ENCODE measurements at places on chromosomes 2 and 18.

GRCh38 chr2:85405201-85406059, 4.7 kb downstream of the CAPG start:
- no peak for DNase-seq

DNA sequence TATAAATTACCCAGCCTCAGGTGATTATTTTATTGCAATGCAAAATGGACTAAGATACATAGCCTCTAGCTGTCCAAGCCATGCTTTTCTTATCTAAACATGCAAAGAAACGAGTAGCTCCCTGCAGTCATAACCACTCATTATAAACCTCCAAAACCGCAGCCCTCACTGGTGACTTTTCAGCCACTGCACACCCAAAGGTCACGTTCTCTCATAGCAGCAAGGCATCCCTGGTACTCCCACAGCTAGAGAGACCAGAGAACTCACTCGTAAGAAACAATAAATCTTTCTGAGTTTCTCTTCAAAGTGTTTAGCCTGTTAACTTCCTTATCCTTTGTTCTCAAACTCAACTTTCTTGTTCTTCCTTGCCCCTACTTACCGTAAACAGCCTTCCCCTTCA, 28.5 kb upstream of the RALBP1 start:
- no peak for DNase-seq

DNA sequence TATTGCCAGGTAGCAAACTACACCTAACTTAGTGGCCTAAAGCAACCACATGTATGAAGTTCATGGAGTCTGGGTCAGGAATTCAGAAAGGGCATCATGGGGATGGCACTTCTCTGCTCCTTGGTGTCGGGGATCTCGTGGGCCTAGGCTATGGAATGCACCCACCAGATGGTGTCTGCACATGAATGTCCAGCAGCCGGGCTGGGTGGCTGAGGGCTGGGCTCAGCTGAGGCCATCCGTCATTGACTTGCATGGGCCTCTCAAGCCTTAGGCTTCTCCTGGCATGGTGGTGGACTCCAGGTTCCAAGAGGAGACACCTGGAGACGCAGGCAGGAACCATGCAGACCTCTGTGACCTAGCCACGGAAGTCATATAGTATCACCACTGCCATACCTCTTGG, 26.0 kb upstream of the RPL31 start:
- DNase-seq, result no peak

DNA sequence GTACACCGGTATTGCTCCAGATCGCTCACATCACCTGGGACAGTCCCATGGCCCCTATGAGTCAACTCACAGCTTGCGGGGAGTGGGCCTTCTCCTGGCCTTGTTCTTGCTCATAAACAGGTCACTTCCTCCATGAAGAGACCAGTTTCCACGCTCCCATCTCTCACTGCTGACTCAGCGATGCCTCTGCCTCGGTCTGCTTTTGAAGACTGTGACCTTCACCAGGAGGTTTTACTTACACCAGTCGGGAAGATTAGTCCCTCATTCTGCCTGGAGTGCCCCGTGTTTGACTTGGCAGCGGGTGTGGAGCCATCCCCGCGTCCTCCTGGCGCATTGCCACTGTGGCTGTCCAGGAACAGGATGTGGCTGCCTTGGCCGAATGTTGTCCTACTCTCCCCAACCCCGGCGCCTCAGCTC, 159.8 kb downstream of the RHBDD1 start:
- no peak for DNase-seq

DNA sequence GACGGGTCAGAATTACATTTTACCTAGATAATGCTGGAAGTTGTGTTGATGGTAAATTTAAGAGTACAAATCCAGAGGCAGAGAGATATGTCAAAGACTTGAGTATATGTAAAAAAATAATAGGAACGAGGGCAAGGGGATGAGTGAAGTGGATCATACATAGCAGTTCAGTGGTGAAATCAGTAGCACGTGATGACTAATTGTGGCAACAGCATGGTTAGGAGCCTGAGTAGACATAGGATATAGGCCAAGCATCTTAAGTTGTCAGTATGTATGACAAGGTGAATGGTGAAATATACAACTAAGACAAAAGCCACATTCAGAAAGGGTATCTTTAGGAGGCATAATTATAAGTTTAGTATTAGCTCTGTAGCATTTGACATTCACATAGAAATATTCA, 826.5 kb upstream of the PIK3C3 start:
- no peak for DNase-seq

DNA sequence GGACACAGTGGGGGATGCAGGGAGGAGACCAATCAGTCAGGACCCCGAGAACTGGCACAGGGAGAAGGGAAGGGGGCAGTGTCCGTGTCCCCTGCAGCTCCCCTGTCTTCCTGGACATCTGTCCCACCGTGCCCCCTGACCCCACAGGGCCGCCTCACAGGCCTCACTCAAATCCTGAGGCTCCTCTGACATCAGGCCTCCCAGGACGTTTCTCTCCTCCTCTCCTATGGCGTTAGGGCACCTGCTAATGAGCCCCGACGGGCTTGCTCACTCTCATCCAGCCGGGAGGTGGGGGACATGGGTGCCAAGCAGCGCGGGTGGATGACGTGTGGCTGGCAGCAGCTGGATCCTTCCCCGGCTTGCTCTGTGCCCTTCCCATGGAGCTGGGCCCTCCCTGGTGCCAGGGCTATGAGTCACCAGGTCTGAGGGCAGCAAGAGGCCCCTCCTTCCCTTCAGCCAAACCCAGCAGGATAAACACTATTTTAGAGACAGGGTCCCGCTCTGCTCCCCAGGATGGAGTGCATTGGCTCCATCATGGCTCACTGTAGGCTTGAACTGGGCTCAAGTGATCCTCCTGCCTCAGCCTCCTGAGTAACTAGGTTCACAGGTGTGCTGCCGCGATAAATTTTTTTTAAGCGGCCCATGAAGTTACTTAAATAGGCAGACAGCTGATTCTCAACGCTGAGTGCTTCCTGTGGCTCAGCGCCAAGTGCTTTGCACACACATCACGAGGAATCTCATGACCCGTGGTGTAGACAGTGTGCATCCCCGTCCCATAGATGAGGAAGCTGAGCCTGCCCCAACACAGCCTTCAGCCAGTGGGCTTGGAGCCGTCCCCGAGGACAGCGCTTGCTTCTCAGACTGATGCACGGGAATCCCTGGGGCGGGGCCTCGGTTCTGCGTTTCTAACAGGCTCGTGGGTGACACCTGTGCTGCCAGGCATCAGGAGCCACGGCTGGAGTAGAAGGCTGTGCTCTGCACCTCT, 64.5 kb upstream of the HDAC4 start:
- no peak for DNase-seq

- DNase-seq, result no peak
Observed at GRCh38 chr2:1621501-1621900, 122.8 kb downstream of the PXDN start.

- no peak for DNase-seq
Observed at GRCh38 chr2:32632089-32632488, 4.2 kb downstream of the TTC27 start.

DNA sequence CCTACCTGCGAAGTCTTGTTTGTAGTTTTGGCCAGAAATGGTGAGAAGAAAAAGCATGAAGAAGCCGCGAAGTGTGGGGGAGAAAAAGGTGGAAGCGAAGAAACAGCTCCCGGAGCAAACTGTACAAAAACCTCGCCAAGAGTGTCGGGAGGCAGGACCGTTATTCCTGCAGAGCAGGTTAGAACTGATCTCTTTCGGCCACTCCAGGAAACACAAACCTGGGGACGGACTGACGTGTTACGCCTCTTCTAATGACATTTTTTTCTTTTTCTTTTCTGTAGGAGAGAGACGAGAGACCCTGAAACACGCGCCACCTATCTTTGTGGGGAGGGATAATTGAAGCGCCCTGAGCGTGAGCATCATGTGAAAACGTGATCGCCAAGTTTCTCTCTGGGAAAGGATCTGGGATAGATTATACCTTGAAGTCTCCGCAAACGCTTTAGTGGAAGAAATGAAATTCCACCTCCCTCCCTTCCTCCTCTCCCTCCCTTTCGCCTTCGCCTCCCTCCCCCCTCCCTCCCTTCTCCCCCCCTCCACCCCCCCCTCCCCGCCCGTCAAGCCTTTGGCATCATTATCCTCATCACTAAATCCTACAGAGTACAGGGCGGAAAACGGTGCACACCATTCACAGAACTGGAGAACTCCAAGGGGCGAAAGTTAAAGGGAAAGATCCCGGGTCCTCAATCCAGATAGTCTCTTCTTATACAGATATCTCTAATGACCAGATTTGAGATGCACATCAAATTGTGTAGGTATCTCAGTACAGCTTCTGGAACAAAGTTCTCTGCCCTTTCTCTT, at the start of gene ZEB2:
ZEB2 (minus strand) TSS at position 186 of the 798 bp plus-strand sequence. CDS start 2,769 bp downstream, outside the sequence.
- no peak for DNase-seq

- no peak for DNase-seq
Observed at GRCh38 chr2:199219551-199219950, 238.2 kb downstream of the SATB2 start.

DNA sequence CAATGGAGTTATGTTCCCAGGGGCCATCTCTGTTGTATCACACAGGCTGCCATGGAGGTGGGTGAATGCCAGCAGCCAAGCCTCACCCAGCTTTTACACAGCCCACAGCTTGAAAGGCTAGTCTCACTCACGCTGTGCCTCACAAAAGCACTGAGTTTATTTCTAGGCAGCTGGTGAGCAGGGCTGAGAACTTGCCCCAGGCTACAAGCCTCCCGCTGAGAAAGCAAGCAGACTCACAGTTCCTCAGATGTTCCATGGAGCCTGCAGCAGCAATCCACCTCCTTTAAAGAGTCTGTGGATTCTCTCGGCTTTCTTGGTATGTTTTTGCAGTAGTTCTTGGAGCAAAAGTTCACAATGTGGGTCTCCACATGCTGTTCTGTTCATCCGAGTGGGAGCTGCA, 40.9 kb upstream of the ALKAL2 start:
- DNase-seq, result no peak

DNA sequence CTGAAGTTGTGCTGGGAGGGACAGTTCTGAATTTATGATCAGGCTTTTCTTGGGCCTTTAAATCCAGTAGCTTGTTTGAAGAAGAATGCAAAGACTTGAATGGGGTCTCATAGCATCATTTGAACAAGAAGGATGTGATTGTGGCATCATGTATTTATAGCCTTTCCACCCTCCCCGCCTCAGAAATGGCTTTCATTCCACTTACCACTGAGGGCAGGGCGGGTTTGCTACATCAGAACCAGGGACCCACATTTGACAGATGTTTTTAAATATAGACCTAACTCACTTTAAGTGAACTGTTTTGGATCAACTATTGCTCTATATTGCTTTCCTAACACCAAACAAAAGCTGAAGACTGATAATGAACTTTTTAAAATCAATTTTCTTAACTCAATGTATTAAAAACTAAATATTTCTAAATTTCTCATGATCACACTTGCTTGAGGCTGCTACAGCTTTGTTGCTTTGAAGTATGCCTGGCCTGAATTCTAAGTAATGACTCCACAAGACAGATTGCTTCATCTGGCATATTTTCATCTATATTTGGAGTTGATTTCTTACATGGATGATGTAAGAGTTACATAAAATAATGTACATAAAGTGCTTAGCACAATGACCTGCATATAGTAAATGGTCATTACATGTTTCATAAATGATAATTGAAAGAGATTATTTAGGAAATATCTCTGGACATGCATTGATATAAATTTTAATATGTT, 1552.9 kb upstream of the SLC39A10 start:
- DNase-seq, result no peak

- no peak for DNase-seq
Observed at GRCh38 chr2:20291846-20292408, 58.7 kb downstream of the PUM2 start.

GRCh38 chr2:67954093-67954748, 108.6 kb downstream of the C1D start:
- DNase-seq, result no peak

- DNase-seq, result no peak
Observed at GRCh38 chr18:76914314-76914713, 92.0 kb downstream of the ZNF236 start.

GRCh38 chr2:241116606-241117560, 14.8 kb upstream of the MTERF4 start:
- DNase-seq, result no peak

GRCh38 chr2:241818229-241818942, 9.4 kb downstream of the NEU4 start:
- DNase-seq, result no peak

GRCh38 chr2:200466425-200467418, 43.1 kb downstream of the KCTD18 start:
- DNase-seq, result no peak

DNA sequence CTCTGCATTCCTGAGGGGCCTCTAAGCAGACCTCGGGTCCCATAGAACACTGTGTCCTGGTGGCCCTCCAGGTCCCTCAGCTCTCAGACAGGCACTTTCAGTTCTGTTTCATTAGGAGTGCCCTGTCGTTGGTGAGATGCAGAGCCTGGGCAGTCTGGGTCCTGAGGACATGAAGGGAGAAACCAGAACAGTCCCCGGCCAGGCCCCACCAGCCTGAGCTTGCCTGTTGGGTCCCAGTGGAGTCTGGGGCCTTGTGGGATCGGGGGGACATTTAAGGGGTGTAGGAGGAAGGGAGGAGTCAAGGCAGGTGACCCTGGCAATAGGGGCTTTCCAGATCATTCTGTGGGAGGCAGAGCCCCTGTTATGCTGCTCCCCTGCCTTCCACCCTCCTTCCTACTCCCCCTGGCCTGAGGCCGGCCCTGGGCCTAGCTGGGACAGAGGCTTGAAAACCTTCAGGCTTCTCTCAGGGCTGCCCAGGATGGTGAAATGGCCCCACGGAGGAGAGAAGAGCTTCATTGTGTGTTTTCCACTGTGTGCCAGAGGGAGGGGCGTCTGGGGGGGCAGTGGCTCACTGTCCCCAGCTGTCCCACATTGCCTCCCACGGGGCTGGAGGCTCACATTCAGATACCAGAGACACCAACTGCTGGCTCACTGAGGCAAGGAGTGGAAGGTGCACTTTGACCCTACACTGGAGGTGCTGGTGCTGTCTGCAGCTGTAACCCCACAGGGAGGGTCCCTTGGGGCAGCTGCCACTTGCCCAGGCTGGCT, 26.6 kb upstream of the CATIP start:
- DNase-seq, result no peak

- DNase-seq, result no peak
Observed at GRCh38 chr2:48109491-48110204, 203.3 kb upstream of the FBXO11 start.

- DNase-seq, result no peak
Observed at GRCh38 chr2:99520195-99520594, 30.4 kb upstream of the REV1 start.

DNA sequence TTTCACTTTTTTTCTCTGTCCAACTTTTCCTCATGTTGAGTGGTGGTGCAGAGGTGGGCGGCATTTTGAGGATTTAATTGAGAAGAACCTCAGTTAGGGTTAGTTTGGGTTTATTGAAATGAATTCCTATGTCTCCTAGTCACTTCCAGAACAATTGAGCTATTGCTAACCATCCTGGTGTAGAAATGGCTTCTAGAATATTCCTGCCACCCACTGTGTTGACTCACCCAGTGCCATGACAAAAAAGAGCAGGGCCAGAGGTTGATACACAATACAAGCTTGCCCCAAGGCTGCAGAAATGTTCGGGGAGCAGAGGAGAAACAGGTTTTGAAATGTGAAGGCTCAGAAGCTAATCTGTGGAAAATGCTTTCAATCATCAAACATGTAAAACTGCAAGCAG, 167.1 kb upstream of the TRIB2 start:
- no peak for DNase-seq
